ENCODE measurements at places on chromosomes 16 and 17.

- DNase-seq: peak; percentile 28
Observed at GRCh38 chr16:28212532-28212873, 738 bp upstream of the XPO6 start.

DNA sequence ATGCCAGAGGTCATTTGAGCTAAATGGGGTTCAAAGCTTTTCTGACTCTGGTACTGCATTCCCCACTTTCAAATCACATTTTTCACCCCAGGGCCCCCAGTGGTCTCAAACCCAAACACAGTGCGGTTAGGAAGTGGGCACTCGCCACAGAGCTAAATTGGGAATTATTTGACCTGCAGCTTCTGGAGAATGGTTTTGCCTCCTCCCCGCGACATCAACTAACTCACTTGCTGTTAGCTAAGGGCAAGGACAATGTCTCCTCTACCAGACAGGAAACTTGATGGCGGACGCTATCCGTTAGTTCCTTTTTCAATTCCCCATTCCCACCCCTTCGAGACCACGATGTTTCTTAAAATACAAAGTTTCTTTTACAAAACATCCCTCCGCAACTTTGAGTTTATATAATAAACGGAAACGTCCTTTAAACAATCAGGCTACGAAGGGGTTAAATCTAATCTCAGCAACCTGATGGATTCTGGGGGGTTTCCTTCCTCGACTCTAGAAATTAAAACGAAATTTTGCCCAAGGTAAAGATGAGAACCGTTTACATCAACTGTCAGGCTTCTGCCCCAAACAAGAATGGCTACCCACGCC, 500 bp upstream of the KAT7 start:
- DNase-seq: no peak

DNA sequence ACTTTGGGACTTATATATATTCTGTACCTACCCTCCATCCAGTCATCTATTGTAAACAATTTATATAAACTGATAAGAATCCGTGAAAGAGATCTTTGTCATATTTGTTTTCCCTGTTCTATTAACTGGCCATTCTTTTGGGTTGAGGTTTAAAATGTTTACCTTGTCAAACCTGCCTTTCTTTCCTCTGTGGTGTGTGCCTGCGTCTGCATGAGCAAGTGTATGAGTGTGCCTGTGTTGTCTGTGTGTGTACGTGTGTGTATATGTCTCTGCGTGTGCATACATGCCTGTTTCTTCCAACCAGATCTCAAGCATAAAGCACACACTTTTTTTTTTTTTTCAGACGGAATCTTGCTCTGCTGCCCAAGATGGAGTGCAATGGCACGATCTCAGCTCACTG, 201.5 kb downstream of the C16orf95 start:
- no peak for DNase-seq

DNA sequence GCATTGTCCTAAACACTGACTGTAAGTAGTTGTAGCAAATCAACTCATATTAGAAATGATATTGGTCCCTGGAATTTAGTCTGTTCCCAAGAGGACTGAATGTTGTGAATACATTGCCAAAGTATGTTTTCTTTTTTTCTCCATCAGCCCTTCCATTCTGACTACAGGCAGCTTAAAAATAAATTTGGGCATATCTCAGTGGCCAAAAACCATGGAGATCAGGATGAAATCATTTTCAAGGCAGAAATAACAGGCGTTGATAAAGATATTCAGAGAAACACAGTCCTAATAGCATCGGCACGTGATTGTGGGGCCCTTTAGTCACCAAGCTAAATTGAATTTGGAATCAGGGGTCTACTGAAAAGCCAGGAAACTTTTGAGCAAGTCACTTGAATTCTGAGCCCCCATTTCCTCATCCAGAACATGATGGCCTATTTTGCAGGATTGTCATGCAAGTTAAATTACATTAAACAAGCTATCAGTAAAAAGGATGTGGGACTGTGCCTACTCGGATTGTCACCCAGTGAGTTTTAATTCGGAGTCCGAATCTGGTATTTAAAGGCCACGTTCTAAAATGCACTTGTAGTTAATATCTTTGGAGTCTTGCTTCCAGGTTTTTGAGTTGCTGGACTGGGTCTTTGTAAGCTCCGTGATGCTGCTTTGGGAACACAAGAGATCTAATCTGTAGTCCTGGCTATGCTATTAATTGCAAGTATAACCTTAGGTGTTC, 17.1 kb downstream of the HLF start:
- peak; percentile 24 for DNase-seq
